Stomach (tissue), 19 donors: ENCODE measurements at places on chromosomes 11 and 22. TPM values are rescaled to one million over a fixed set of nuclear protein-coding genes. Genes with fewer than 3 reads are reported as not detected.

The BCL2L13 gene
- total RNA-seq: 57.6 TPM

The PANX2 gene
- 1.6 TPM for total RNA-seq

The SOX6 gene
- 5.8 TPM for total RNA-seq

DNA sequence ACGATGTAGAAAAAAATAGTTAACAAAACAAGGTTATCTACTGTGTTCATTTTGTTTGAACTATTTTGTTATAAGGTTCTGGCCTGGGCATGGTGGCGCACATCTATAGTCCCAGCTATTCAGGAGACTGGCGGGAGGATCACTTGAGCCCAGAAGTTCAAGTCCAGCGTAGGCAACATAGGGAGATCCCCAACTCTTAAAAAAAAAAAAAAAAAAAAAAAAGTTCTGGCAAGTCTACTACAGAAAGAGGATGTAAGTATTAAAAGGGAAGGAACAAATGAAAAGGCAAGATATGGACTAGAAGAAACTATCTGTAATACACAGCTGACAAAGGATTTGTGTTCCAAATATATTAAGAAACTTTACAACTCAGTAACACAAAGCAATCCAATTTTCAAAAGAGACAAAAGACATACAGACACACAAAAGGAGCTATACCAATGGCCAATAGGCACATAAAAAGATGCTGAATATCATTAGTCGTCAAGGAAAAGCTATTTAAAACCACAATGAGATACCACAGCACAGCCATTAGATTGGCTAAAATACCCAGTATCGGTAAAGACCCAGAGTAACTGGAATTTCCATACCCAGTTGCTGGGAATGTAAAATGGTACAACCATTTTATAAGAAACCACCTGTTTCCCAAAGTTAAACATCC is 27.4 kb downstream of the RRAS2 start:
- no peak for DNase-seq

GRCh38 chr22:29305836-29306174 is 645 bp upstream of the GAS2L1 start:
- no peak for DNase-seq

- no peak for DNase-seq
These were observed 21.2 kb upstream of the OR10W1 start for GRCh38 chr11:58289266-58289665.

- peak; percentile 81 for DNase-seq
These were observed 10.4 kb downstream of the SPATA19 start for GRCh38 chr11:133834682-133835592.

GRCh38 chr11:70364745-70365543 is 33.4 kb upstream of the CTTN start:
- peak; percentile 25 for DNase-seq
